ENCODE measurements at places on chromosomes 3 and 15.

DNA sequence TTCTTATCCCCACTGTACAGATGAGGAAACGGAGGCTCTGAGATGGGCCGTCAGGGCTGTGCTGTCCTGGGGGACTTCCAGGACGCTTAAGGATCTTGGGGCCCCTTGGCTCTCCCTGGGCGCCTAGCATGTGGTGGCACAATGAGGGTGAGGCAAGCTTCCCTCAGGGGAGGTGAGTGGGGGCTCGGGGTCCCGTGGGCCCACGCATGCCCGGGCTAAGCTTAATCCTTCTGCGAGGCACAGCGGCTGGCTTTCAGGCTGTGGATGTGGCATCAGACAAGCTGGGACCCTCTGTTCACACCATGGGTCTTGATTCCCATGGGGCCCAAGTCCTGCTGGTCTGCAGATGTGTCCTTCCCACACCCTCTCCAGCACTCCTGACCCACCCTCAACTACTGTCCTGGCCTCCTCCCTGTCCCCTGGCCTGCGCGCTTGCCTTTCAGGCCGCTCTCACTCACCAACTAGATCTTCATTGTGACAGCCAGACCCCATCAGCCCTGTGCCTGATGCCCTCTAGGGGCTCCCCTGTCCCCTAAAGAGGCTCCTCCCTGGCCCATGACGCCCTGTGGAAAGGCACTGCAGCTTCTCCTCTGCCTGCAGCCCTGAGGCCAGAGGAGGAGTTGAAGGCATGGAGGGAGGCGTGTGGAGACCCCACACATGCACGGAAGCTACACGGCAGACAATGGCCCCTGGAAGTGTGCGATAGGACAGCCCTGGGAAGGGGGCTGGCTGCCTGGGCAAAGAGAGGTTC is 11.3 kb downstream of the DUSP7 start:
- DNase-seq: no peak

DNA sequence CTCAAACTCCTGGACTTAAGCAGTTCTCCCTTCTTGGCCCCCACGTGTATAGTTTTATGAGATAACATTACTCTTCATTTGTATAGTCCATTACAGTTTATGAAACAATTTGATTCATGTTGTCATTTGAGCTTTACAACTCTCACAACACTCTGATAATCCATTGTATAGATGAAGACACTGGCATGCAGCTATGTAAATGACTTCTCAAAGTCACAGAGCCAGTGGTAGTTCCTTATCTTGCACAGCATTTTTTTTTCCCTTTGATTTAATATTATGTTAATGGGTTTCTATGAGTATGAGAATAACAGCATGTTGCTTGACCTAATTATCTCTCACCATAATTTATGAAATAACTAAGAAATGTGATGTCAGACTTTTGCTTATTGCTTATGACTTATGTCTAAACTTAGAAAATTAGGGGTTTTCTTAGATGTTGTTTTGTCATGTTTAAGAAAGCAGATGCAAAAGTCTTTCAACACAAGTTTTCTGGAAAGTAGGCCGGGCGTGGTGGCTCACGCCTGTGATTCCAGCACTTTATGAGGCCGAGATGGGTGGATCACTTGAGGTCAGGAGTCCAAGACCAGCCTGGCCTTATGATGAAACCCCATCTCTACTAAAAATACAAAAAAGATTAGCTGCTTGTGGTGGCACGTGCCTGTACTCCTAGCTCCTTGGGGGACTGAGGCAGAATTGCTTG is 13.3 kb downstream of the VPS8 start:
- DNase-seq: no peak

DNA sequence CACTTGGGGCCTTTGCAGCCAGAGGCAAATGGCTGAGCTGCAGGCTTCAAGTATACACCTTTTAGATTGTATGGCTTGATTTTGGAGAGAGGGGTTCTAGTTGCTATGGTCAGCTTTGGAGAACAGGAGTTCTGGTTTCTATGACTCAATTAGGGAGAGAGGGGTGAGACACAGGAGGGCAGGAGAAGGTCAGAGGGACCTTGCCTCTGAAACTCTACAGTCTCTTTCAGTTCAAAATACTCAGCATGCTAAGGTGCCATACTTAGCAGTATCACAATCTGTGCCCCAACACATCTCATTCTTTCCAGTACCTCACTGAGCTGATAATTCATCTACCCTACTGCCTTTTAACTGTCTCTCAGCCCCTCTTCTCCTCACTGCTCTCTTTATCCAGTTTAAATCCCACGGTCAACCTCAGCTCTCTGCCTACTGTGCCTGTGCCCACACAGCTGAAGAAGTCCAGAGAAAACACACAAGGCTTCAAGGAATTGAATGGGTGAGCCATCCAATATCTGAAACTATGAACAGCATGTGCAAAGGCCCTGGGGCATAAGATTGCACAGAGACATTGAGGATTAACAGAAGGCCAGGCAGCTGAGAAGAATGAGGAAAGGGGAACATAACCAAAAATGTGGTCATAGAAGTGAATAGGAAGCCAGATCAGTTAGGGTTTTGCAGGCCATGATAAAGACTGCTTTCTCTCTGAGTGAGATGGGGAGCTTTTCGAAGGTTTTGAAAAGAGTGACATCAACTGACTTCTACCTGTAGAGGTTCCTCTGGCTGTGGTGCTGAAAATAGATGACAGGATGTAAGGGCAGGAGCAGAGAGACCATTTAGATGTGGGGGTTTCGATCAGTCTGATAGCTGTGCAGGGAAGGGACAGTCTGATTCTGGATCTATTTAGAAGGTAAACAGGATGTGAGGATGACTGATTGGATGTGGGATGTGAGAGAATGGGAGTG is 54.5 kb upstream of the C3orf80 start:
- DNase-seq: no peak

- no peak for DNase-seq
Observed at GRCh38 chr15:90055182-90055581, 47.1 kb downstream of the IDH2 start.

- no peak for DNase-seq
Observed at GRCh38 chr15:66603301-66604179, 37.7 kb upstream of the LCTL start.

GRCh38 chr3:52490939-52491526 is 4.1 kb upstream of the STAB1 start:
- DNase-seq: peak; percentile 81

DNA sequence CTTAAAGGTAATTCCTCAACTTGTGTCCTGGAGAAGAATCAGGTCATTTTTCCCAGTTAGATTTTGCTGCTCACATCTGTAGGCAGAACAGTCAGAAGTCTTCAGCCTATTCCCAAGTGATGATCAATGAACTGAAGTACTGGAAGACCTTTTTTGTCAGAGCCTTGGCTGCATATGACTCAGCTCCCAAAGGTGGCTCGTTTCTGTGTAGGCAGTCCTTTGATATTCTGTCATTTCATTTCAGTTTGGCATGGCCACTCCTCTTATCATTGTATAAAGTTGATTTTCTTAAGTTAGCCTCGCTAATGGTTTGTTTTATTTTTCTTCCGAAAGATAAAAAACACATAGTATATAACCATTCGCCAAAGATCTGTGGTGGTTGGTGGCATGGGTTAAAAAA is 90.7 kb downstream of the KLHL25 start:
- no peak for DNase-seq

DNA sequence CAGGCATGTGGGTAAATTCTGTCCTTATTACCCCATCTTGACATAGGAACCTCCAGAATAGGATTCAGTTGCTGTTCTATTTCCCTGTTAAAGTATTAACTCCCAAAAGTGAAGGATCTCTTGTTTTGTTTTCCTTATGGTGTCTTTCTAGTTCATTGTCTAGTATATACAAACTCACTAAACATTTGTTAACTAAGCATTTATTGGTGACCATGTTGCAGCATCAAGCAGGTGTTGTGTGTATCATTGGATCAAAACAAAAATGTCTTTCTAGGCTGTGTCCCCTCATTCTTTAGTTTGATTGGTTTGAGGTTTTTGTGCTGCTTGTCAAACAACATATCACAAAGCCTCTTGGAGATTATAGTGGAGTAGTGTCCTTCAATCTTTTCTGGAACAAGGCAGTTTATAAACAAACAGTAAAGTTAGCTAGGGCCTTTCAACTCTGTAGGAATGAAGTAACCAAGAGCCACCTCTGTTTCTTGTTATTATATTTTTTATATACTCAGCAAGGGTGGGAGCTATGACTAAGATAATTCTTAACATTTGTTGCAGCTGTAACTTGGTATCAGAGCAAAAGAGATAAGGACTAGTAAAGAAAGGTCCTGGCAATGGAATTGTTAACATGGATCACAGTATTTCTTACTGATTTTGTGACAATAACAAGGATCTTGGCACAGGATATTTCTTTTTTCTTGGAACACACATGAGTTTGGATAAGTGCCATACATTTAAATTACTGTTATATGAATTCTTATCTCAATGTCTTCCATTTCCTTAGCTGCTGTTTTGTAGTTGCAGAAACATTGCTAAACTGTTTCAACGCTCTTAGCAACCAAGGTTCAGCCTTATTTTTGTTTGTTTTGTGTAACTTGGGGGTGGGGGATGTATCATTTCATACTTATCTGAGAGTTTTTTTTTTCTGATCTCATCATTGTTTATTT is 49.3 kb downstream of the TMOD3 start:
- DNase-seq: peak; percentile 97

DNA sequence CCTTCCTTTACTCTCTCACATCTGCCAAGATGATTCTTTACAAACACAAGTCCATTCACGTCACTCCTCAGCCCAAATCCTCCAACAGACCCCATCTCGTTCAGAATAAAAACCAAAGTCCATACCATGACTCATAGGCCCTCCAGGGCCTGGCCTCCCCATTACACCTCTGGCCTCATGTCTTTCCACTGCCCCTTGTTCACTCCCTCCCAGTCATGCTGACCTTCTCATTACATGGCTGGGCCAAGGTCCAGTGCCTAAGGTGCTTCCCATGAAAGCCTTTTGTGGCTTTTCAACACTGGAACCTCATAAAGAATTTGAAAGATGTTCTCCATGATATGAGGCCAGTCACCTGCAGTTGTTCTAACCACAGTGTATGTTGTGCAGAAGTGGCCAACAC is 44.5 kb downstream of the NEK10 start:
- no peak for DNase-seq

DNA sequence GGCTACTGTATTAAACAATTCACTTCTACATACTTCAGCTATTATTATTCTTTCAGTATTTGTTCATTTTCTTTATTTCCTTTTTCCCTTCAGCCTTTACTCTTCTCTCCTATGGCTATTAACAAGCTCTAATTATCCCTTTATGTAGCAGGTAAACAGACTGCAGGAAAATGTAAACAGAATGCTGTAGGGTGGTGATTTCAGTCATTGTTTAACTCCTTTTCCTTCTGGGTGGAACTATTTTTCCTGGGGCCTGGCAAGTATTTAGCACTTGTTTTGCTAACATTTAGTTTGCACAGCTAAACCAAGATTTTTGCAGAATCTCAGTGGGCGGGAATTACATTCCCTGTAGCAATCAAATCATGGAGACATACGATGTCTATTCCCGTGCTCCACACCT is 14.4 kb downstream of the RARB start:
- no peak for DNase-seq

All from pulmonary artery endothelial cell (primary cell).